GM12865 (cell line): ENCODE measurements at places on chromosomes 16 and 17.

DNA sequence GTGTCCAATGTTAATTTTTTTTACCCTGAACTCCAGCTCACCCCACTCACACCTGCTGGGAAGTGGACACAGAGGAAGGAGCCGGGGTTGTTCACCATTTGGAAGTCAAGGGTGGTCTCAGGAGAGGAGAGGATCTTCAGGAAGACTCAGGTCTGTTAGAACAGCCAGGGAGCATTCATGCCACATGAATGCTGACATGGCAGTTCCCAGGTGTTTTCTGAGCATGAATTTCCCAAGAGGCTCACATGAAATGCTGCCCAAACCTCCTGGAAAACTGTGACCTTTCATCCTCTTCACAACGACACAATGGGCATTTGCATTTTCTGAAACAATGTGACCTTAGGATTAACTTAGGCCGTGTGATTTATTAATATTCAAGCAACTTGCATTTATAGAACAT is 2409.2 kb downstream of the TP53TG3F start:
- no peak for DNase-seq

- DNase-seq: no peak
These were observed 6.3 kb downstream of the KRT24 start for GRCh38 chr17:40697297-40697696.

DNA sequence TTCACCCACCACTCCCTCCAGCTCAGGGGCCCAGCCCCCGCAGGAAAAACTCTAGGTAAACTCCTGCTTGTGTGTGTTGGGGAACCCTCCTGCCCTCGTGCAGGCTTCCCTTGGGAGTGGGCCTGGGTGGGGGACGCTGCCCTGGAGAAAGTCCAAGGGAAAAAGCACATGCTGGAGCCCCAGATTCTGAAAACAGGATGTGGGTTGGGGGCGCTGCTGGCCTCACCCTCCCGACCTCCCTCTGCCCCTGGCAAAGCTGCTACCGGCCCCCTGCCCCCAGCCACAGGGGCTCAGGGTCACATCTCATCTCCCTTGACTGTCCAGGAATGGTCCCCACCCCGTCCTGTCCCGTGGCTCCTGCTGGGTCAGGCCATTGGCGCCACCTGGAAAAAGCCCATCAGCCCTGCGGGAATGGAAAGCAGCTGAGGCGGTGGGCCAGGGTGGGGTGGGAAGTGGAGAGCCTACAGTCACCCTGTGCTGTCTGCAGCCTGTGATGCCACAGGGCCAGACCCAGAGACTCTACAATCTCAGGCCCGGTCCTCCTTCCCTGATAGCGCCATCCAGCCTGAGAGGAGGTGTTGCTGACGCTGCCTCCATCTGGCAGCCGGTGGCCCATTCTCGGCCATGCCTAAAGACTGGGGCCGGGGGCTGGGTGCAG is 2.5 kb upstream of the GJD3 start:
- no peak for DNase-seq

DNA sequence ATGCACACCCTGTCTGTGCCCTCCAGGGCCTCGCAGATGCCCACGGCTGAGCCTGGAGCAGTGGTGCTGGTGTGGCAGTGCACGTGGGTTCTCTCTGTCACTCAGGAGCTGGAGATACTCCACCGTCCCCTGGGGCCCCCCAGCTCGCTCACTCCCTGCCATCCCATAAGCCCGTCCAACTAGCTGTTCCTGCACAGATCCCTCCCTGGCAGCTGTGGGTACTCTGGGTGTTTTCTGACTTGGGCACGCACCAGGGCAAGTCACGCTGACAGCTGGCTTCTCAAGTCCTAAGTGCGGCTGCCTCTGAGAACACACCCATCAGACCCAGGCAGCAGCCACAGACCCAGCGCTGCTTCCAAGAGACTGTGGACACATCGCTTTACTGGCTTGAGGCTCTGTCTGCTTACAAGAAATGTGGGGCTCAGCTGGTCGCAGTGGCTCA is 25.4 kb upstream of the ITGB4 start:
- DNase-seq: no peak

DNA sequence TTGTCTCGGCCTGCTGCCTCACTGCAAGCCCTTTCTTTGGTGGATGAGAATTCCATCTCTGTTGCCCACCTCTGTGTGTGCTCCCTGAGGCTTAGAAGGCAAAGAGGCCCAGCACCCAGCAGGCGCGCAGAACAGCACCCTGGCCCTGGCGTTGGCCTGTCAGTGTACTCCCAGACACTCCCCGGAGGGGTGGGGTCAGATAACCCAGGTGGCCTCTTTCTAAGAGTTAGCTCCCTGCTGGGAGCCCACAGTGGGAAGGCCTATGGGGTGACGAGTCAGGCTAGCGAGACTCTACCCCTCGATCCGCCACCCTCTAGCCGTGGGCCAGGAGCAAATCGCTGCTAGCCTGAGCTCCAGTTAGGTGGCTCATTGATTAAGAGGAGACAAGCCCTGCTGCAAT is 38.1 kb downstream of the SRL start:
- no peak for DNase-seq

DNA sequence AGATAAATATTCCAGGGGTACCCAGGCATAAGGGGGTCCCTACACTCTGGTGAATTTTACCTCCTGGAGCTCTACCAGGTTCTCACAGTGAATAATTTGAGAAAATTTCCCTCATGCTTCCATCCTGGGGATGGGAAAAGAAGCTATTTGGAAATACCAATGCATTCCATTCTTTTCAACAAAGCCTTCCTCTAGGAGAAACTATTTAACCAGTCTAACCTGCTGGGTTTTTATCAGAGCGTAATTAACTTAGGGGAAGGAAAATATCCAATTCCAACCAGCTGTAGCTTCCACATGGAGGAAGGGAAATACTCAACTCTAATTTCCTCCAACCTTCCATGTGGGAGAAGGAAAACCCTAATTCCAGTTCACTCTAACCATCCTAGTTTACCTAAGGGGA is 17.0 kb downstream of the MFSD6L start:
- no peak for DNase-seq

- DNase-seq: no peak
These were observed 161.9 kb downstream of the WSCD1 start for GRCh38 chr17:6231886-6232731.

- DNase-seq: peak; percentile 72
These were observed 2.5 kb downstream of the RNF166 start for GRCh38 chr16:88703486-88704309.

DNA sequence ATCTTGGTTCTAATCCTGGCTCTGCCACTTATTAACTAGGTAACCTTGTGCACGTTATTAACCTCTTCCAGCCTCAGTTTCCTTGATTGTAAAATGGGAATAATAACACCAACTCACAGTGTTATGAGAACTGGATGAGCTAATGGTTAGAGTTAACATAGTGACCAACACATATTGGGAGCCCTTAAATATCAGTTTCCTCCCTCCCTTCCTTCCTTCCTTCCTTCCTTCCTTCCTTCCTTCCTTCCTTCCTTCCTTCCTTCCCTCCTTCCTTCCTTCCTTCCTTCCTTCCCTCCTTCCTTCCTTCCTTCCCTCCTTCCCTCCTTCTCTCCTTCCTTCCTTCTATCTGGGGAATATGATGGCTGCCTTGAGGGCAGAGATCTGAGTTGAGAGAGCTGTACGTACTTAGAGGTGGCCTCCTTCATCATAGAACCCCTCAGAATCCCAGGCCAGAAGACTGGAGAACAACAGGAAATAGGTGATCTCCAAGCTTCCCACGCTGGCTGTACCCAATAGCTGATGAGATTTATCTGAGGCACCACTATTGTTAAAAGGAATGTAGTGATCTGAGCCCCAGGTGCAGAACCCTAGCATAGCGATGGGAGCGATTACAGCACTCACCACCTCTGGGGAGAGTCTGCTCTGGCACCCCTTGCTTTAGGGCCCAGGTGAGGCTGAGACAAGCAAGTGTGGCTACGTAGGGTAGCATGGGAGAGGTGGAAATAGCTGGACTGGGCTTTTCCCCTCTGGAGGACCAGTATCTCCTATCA is 26.2 kb downstream of the CCR7 start:
- no peak for DNase-seq

DNA sequence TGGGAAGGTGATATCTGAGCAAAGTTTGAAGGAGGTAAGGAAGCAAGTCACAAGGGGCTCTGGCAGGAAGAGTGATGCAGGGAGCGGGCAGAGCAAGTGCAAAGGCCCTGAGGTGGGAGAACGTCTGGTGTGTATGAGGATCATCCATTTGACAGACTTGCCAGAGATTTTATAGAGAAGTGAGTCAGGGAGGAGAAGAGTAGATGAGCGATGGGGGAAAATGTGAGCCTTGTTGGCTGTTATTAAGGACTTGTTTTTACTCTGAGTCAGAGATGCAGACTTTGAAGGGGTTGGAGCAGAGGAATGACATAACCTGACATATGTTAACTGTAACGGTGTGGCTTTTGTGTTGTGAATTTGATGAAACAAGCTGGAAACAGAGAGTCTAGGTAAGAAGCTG is 3.5 kb upstream of the CLEC10A start:
- no peak for DNase-seq

GRCh38 chr16:2194852-2195321 is 1.5 kb downstream of the CASKIN1 start:
- peak; percentile 80 for DNase-seq

DNA sequence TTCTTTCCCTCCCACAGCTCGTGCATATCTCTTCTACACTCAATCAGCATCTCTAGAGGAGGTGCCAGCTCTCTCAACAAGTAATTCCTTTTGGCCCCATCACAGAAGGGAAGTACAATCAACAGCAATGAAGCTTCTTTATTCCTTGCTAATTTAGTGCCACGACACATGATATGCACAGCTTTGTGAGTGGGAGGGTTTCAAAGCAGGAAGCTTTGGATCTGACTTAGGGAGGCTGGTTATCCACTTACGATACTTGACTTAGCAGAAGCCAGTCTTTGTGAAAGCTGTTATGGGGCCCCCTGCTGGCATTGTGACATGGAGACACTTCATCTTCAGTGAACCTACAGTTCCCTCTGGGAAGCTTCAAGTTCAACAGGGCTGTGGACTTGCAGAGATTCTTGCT is 81.0 kb downstream of the TMEM100 start:
- peak; percentile 78 for DNase-seq

GRCh38 chr17:50209472-50210239 is 8.2 kb upstream of the COL1A1 start:
- DNase-seq: no peak

DNA sequence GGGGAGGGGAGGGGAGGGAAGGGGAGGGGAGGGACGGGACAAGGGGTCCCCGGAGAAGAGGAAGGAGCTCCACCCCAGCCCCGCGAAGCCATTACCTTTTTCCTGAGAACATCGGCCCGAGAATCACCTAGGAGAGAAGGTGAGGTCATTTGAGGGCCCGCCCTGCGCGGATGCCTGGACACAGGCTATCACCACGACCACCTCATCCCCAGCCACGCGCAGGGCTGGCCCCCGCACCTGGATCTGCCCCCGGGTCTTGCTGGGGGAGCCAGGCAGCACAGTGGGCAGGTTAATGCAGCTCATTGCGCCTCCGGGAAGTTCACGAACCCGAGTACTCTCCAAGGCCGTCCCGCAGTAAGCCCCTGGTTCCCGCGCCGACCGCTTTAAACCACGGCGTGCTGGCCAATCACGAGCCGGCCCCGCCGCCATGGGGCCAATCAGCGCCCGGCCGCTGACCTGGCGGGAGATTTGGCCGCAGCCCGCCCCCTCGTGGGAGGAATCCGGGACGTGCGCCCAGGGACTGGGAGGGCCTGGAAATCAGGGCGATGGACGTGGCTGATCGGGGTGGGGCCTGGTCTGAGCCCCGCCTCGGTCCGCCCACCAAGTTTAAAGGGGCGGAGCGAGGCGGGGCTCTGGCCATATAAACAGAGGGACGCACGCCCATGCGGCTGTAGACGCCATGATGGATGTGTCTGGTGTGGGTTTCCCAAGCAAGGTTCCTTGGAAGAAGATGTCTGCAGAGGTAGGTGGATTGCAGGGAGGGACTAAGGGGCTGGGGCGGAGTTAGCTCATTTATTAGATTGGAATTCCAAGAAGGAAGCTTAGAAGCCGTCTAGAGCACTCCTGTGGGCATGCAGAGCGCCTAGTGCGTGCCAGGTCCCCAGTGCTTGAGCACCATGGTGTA is at the start of the genes AFMID and TK1:
TSS of gene AFMID (plus strand) at position 671 of the 904 bp plus-strand sequence. CDS start at position 680, 9 bp downstream.
TSS of gene TK1 (minus strand) at position 361 of the 904 bp plus-strand sequence. CDS start at position 303, 58 bp downstream.
- DNase-seq: peak; percentile 99

DNA sequence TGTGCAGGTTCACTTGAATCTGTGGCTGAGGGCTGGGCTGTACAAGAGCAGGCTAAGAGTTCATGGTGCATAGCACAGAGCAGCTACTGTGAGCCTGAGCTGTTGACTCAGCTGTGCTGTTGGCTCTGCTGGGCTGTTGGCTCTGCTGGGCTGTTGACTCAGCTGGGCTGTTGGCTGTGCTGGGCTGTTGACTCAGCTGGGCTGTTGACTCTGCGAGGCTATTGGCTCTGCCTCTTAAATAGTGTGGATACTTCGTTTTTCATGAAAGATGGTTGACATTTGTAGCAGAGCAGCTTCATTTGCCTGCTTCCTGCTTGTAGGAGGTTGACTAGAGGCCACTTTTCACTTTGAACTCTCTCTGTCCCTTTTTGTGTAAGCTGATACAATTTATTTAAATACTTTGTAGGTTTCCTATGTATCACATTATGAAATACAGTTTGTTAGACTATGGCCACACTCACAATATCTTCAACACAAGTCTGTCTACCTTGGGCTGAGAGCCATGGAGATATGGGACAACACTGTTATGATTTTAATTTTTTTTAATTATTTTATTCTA is 40.3 kb upstream of the CCNF start:
- no peak for DNase-seq

GRCh38 chr16:70529051-70529777 is 5.6 kb downstream of the SF3B3 start:
- peak; percentile 37 for DNase-seq

- peak; percentile 92 for DNase-seq
These were observed 83.4 kb downstream of the HIC1 start for GRCh38 chr17:2138318-2138717.

DNA sequence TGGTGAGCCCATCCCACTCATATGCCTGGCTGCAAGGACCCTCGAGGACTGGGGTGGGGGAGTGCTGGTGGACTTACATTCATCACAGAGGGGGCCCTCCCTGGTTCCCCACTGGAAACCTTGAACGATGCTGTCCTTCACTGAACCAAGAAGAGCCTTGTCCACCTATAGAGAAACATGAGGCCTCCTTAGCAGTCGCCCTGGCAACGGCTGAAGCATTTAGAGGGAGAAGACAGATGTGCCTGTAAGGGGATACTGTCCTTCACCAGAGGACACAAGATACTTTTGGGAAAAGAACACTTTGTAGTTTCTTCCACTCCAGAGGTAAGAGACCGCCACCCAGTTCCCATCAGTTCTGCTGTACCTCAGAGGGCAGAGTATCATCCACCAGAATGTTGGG is 6.5 kb downstream of the HIGD1B start:
- no peak for DNase-seq

DNA sequence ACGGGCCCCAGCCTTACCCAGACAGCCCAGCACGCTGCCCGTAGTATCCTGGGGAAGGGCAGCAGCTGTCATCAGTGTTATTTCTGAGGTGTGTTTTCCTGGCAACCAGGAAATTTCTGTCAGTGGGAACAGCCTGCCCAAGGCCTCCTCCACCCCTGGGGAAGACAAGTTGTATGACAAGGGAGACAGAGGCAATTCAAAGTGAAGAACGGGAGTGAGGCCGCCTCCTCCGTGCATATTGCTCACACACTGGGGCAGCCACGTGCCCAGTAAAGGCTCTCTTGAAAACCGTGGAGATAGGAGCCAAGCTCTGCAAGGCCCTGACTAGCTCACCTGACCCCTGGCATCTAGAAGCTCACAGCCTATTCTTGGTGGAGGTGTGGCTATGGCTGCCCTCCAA is 57.6 kb downstream of the RAI1 start:
- no peak for DNase-seq
